ENCODE measurements at places on chromosomes 5 and 9.

- DNase-seq, result no peak
Measured at GRCh38 chr5:159905496-159905895, 10.8 kb upstream of the ADRA1B start.

GRCh38 chr5:108862211-108862610 lies 114.5 kb downstream of the FER start:
- DNase-seq, result no peak

- no peak for DNase-seq
Measured at GRCh38 chr5:4233671-4234070, 638.0 kb downstream of the IRX1 start.

- DNase-seq, result no peak
Measured at GRCh38 chr5:43840424-43841125, 237.6 kb downstream of the NNT start.

- no peak for DNase-seq
Measured at GRCh38 chr5:111998871-111999270, 241.9 kb upstream of the NREP start.

GRCh38 chr9:107251756-107252322 lies 31.2 kb upstream of the RAD23B start:
- DNase-seq, result no peak

DNA sequence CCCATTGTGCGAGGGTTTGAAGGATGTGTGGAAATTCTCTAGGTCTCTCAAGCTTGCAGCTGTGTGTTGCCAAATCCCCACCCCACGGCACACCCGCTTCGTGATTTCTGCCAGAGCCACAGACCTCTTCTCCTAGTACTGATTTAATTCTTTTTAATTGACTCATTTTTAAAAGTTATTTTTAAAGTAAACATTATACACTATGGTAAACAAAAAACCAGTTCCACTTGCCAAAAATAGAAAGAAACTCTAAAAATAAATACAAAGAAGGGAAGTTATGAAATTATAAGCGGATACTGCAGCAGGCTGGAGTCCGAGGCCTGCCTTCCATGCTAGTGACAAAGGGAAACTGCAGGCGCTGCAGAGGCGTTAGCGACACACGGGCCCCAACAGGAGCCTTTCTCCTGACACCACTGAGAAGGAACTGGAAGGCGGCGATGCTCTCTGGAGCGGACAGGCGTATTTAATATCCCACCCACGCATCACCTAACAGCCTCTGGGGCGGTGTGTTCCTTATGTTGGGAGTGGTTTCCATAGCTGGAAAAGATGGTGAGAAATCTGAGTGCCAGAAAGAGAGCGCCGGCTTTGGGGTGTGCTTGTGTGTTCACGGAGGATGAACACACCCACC lies 122.5 kb downstream of the COL23A1 start:
- DNase-seq, result no peak

DNA sequence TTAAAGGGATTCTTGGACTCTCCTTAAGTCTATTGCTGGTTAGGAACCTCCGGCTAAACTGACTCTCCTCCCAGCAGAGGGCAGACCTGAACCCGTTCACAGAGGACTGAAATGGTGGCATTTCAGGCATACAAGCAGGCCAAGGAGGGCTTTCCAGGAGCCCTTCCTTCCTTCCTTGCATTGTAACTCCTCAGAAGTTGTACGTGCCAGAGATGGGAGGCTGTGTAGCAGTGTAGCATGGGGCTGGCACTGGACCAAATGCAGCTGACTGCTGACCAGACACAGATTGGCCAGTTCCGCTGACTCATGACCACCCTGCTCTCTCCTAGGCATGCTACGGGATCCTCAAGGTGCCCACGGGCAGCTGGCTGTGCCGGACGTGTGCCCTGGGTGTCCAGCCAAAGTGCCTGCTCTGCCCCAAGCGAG lies 36.4 kb downstream of the JADE2 start:
- DNase-seq, result no peak

GRCh38 chr5:76545184-76545583 lies 78.0 kb downstream of the F2RL2 start:
- DNase-seq, result no peak

GRCh38 chr5:1707467-1707866 lies 92.2 kb downstream of the MRPL36 start:
- DNase-seq, result no peak

- DNase-seq, result no peak
Measured at GRCh38 chr5:79261897-79262296, 26.0 kb downstream of the JMY start.

DNA sequence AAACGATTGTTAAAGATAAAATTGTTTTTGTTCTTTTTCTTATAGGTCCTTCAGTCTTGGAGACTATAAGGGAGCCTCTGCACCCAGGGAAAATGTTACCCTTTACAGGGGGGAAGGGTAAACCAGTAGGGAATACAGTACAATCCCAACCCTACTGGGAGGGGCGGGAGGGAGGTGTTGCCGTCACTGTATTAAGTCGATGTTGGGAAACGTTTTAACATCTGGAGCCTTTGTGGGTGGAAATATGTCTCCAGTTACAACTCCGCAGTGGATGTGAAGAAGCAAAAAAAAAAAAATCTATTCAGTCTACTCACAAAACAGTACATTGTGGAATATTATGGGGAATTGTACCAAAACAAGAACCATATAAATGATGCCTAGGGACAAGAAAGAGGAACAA lies 47.2 kb upstream of the FCHO2 start:
- DNase-seq, result no peak

DNA sequence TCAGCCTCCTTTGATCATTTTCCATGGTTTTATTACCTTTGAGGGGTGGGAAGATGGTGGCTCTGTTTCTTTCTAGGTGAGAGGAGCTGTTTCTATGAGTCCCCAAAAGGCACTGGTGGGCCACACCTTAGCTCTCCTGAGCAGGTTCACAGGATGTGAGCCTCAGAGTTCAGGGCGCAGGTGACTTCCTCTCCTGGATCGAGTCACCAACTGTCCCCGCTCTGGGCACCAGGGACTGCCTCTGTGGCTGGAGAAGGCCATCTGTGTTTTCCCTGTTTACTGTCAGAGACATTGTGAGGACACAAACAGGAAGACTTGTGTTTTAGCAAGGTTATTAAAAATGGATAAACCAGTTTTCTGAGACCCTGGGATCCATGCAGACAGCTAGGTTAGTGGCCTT lies 68.5 kb downstream of the IL31RA start:
- DNase-seq, result no peak

DNA sequence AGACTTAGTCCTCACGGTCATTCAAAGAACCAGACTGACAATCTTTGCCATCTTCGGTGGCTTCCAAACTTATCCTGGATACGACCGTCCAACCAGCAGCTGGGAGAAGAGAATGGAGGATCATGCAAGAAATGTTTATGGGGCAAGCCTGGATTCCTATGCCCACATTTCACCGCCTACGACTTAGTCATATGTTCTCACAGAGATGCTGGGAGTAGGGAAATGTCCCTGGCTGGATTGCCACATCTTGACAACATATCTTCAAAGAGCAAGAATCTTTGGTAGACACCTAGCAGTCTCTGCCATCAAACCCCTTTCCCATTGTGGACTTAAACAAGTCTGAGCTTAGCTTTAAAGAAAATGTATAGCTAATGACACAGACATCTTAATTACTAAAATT lies 5.0 kb downstream of the MED7 start:
- no peak for DNase-seq

DNA sequence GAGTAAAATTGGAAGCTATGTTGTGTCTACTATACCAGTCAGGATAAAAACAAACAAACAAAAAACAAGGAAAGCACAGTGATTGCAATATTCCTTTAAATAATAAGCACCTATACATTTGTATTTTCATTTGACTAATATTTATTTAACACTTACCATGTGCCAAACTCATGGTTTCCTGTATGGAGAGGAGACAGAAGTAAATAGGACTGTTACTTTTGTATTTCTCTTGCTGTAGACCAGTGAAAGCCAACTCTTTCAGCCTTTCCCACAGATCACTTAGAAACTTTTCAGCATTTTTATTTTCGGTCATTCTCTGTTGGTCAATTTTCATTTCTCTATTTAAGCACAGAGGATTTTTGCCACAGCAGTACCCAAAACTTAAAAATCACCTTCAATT lies 4.5 kb downstream of the CMYA5 start:
- DNase-seq, result no peak

DNA sequence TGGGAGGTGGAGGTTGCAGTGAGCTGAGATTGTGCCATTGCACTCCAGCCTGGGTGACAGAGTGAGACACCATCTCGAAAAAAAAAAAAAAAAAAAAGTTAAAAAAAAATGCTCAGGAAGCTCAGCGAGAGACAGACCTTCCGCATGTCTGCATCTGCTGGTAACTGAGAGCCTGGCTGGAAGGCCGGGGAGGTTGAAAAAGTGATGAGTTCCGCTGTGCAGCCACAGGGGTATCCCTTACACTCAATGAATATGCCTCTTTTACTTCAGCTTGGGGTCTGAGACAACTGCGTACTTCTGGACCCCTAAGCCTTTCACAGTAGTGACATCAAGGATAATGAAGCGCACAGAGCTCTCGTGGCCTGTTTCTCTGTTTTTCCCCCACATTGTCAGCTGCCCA lies 179.9 kb upstream of the KLF4 start:
- no peak for DNase-seq

- DNase-seq, result no peak
Measured at GRCh38 chr9:79701651-79702050, 129.9 kb downstream of the TLE4 start.

DNA sequence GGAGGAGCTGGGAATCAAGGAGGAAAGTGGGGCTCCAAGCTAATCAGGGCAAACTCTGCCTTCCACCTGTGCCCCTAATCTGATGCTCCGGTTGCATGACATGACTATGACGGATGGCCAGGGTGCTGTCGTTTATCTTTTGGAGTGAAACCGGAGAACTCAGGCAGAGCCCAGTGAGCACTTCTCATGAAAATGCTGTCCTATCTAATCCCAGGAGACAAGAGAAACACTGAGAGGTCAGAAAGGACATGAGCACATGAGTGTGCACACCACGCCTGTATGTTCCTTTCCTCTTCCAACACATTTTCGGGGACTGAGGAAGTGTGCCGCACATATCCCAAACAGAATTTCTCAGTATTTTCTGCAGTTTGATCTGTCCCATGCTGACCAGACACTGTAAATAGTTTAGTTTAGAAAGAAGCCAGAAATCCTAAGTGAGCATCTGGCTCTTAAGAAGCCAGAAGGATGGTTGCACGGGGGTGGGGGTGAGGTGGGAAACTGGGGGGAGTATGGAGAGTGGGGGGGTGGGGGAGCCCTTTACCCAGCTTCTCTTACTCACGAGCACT lies 217.1 kb downstream of the TSSK1B start:
- no peak for DNase-seq

GRCh38 chr5:96807075-96807654 lies 580 bp downstream of the ERAP1 start:
- DNase-seq, result no peak

DNA sequence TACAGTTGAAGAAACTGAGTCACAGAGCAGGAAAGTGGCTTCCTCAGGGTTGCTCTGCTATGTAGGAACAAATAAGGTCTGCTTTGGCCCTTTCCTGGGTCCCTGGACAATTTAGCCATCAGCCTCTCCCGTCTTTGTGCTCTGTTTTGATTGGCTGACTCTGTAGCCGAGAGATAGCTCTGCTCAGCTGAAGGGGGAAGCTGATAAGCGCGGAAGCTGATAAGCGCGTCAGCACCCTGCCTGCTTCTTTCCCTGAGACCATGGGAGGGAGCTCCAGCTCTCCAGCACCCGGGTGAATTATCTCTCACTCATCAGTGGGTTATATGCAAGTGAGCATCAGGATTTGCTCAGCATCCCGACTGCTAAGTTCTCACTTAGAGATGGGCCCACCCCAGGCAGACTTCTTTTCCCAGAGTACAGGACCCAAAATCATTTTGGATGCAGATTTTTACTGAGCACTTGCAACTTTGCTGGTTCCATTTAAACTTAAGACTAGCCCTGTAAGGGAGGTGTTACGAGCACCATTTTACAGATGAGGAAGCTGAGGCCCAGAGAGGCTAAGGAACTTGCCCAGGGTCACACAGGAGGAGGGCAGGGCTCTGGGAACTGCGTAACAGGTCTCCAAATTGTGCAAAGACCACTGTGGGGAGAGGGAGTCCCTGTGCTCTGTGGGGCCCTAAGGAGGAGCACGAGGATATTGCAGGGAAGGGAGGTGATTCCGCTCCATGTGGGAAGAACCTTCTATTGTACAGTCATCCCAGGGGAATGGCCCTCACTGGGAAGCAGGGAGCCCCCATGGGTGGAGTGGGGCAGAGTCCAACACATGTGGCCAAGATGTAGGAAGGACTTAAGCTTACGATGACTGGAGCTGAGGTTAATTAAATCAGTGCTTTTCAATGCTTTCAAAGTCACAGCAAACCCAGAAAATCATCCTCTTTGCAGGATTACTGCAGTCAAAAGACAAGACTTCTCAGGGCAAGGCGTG lies 83.7 kb upstream of the ORM1 start:
- no peak for DNase-seq

DNA sequence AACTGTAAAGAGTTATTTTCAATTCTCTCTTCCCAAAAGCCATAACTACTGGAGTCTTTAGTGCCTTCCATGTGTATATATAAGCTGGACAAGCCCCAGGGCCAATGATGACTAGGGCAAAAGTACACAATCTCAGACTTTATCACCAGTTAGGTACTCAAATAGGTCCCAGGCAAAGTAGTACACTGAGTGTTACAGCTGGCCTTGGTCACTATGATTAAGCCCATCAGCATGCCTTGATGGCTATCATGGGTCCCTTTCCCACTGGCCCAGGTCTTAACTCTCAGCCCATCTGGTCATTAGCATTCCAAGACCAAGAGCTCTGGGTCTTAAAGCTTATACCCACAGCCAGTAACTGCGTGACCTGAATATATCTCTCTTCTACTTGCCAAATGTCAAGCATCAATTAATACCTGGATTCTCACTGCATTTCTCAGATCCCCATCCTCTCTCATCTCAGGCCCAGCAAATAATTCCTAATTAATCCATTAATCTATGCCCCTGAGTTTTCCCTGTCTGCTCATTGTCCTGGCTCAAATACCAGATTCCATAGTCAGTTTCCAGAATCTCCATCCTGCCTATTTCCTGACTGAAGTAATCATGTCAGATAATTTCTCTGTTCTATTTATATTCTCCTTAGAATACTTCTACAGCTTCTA lies 62.3 kb downstream of the NR6A1 start:
- DNase-seq, result no peak

- no peak for DNase-seq
Measured at GRCh38 chr5:178244576-178244975, 12.0 kb upstream of the PHYKPL start.

DNA sequence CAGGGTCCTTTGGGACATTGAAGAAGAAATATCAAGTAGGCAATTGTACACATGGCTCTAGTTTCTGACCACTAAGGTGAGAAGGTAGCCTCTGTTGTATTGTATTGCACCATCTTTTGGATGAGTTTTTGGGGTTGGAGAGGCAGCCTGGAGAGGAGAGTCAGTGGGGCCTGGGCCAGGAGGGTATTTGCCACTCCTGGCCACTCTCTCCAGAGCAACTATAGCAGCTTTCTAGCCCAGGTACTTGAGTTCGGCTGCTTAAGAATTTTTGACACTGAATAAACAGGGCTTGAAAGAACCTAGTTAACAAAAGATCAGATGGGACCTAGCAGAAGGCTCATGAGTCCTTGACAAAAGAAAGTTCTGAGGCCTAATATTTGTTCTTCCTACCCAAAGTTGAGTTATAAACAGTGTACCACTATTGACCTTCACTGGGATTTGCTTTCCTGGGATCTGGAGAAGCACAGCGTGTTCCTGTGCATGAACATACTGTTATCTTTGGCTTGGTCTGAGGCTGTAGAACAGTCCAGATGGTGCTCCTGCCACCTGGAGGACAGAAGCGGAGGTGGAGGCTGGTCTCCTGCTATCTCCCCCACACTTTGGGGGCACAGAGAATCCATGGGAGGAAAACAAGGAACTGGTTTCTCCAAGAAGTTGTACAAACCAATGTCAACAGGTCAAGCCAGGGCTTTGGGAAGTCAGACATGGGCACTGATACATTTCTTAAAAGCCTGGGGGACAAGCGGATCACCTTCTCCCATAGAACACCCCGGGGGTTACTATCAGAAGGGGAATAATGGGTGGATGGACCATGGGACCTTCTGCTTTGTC lies 110.4 kb upstream of the LIFR start:
- DNase-seq, result no peak
